ENCODE measurements at places on chromosomes 1 and 21.

- DNase-seq, result no peak
Measured at GRCh38 chr1:220966881-220967611, 87.8 kb downstream of the HLX start.

DNA sequence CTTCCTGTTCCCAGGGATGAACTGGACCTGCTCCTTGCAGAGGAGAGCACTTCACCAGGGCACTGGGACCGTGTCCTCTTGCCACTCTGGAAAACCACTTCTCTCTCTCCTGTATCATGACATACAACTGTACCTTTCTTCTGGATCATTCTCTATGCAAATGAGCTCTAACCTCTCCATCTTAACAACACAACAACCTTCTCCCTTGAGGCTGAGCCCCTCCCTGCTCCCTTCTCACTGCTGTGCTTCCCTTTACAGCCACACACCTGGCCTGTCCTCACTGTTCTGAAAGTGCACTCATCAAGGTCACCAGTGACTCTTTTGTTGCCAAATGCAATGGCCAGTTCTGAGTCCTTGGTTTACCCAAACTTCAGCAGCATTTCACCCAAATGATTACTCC is 54.5 kb upstream of the MRPS6 start:
- no peak for DNase-seq

GRCh38 chr1:116376729-116377086 is 3.7 kb downstream of the ATP1A1 start:
- no peak for DNase-seq

GRCh38 chr1:41006942-41007865 is 14.3 kb downstream of the SLFNL1 start:
- DNase-seq, result no peak

DNA sequence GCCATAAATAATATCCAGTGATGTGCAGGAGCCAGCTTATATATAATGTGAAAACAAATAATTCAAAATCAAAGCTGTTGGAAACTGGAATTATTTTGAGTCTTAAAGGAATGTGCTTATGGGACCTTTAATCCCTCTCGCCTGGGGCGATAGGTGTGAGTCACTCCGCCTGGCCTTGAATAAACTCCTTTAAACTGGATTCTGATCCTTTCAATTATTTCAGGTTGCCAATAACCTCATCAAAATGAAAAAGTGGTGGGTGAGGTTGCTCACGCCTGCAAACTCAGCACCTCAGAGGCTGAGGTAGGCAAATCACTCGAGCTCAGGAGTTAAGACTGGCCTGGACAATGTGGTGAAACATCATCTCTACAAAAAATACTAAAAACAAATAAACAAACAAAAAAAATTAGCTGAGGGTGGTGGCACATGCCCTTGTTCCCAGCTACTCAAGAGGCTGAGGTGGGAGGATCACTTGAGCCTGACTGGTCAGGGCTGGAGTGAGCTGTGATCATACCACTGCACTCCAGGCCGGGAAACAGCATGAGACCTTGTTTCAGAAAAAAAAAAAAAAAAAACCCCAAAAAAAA is 11.4 kb upstream of the SLC2A5 start:
- DNase-seq, result no peak

DNA sequence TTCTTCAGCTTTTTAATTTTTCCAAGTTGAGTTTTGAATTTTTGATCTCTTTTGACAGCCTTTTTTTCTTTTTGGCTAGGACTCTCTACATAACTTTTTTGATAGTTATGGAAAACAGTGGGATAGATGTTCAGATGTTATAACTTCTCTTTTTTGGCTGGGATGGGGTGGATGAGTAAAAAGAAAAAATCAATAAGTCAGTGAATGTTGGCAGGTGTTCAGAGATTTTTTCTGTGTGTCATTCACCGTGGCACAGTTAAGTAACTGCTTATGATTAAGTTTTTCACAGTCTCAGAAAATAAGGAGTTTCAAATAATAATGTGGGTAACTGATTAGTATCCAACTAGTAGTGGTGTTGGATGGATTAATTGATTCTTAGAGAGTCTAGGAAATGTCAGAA is 24.0 kb downstream of the HS2ST1 start:
- DNase-seq, result no peak

GRCh38 chr1:236854605-236854983 is 59.5 kb downstream of the MTR start:
- no peak for DNase-seq

DNA sequence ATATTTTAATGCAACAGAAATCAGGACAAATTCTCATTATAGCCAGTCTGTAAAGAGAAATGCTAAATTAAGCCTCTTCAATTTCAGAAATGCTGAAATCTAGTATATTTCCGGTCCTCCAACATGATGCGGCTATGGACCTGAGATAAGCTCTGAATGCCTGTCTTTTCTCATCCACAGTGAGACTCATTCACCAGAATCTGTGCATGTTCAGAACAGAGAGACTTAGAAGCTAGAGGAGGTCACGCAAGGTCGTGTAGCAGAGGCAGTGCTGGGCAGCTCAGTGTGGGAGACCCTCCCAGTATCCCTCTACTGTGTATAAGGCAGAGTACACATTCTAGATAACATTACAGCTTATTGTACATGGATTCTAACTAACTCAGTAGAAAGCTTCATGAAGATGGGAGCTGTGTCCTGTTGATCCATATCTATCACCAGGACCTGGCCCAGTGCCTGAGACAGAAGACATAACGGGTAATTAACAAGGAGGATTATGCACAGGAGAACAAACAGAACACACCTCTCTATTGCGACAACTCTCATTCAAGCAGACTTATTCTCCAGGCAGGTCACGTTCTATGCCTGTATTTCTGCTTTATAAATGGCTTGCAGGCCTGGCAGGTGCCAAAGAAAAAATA is 97.0 kb upstream of the COA6 start:
- no peak for DNase-seq

- DNase-seq, result no peak
Measured at GRCh38 chr1:188128761-188129160, 1300.0 kb downstream of the PLA2G4A start.

DNA sequence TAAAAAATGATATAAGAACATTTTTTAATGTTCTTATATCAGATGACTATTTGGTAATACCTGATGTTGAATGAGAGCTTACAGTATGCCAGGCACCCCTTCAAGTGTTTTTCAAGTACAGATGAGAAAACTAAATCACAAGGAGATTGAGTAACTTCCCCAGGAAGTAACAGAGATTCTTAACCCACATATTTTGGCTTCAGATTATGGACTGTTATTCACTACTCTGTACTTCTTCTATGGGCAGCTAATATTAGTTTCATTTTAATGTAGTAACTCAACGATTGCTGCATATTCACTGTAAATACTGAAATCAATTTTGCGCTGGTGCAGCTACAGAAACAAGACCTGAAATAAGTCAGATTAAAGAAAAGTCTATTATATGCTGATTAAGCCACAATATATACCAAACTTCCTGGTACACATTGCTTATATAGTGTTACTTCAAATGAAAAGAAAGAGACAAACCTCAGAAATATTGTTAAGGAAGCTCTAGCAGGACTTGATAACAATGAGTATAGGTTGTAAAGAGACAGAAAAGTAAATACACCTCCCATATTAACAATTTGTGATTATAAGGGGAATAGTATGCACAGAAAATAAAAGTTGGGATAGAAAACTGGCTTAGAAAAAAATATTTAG is 19.7 kb downstream of the DPYD start:
- DNase-seq, result no peak

- DNase-seq, result no peak
Measured at GRCh38 chr1:162562470-162562828, 927 bp downstream of the UAP1 start.

DNA sequence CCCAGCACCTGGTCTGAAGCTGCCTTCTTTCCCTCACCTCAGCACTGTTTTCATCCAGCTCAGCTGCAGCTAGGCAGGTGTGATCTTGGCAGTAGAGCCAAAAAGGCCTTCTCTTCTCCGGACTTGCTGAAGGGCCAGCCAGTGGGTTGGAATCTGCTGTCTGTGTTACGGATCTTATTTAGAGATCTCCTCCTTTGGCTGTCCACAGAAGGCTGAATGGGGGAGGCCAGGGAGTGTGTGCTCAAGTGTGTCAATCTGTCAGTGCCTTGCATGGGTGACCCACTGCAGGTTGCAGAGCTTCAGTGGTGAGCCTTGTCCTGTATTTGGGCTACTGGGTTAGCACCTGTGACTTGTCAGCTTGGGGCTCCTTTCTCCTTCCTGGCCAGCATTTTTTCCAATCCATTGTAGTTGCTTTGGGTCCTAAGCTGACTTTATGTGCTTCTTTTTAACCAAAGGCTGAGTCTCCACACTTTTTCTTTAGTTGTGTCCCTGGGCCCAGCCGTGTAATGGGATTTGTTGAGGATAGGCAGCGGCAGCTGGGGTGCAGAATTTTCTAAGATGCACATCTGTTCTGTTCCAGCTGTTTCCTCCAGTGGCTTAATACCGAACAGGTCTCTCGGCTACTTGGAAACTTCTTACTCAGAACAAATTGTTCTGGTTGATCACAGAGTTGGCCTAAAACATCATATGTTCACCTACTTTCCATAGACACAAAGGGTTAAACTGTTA is 126.8 kb downstream of the PEX14 start:
- DNase-seq, result no peak

GRCh38 chr1:159005161-159005560 is 4.5 kb upstream of the IFI16 start:
- no peak for DNase-seq

DNA sequence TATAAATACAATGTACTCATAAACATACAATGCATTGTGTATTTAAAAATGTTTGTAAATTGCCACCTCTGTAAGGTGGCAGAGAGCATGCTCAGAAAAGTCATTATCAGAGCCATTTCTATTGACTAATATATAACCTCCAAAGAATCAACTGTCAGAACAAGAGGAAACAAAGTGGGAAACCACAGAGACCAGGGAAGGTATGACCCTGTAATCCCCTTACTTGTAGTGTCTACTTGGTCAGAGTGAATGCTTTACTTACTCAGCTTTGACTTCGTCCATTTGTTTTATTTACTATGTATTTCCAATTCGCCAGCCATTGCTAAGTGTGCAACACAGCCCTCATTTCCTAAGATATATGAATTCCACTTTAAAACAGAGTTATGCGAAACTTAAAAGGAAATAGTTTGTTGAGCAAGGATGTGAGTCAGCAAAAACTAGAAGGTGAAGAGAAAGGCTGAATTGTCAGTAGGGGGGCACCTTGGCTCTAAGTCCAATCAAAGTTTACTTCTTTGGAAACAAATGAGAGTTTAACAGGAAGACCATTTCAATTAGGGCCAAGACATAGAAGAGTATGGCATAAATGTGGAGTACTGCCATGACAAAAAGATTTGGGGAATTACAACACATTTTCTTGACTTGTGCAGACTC is 671.7 kb upstream of the PTBP2 start:
- no peak for DNase-seq

DNA sequence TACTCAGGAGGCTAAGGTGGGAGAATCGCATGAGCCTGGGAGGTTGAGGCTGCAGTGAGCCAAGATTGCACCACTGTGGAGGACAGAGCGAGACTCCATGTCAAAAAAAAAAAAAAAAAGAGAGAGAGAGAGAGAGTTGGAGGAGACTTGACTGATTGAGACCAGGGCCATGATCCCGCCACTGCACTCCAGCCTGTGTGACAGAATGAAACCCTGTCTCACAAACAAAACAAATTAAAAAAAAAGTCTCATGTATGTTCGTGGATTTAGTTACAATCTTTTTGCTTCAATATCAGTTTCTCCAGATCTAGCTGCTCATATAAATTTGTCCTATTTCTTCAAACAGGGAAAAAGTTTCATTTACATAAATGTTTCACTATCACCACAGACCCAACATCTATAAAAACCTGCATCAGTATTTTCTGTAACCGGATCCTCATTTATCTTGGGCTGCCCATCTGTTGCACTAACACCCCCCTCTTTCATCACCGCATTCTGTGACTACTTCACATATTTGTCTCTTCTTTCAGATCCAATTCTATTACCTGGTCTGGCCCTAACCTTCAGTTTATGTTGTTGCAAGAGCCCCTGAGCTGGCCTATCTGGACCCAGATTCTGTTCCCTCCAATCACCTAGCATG is 127.0 kb downstream of the GREM2 start:
- DNase-seq, result no peak

GRCh38 chr1:16226490-16227179 is 10.3 kb downstream of the CPLANE2 start:
- DNase-seq, result no peak

GRCh38 chr1:160115545-160116282 is at the start of gene ATP1A2:
Gene ATP1A2 (plus strand): TSS chr1:160115759. CDS start chr1:160115862, 103 bp downstream.
- no peak for DNase-seq

- no peak for DNase-seq
Measured at GRCh38 chr1:46458846-46459245, 30.8 kb upstream of the DMBX1 start.

DNA sequence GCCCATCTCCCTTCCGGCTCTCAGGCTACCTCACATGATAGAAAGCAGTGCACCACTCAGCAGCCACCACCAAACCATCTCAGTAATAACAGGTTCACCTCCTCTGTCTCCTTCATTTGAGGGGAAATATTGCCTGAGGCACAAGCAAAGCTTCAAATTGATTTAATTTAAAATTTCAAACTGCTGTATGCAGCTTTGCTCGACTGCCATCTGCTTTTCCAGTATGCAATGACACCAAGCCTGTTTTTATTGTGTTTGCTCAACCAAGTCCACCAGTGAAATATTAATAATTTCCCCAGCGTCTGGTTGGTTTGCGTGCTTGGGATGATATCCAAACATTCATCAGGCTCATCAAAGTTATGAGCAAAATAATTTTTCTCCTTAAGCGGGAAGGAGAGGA is 552.4 kb upstream of the DAB1 start:
- no peak for DNase-seq

DNA sequence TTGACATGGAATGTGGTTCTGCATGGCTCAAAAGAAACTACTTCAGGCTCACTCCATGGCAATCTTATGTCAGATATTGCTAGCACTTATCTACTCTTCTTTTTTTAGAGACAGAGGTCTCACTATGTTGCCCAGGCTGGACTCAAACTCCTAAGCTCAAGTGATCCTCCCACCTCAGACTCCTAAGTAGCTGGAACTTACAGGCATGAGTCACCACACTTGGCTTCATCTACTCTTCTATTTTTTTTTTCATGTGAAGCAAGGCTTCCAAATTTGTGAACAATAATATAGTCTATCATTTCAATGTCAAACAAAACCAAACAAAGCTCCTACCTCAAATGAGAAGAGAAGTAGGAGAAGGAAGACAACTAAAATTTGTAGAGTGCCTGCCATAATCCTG is 7.5 kb upstream of the PSEN2 start:
- no peak for DNase-seq

- no peak for DNase-seq
Measured at GRCh38 chr1:244224487-244225430, 173.7 kb downstream of the ZBTB18 start.

- no peak for DNase-seq
Measured at GRCh38 chr1:99603699-99604560, 42.0 kb upstream of the PALMD start.

DNA sequence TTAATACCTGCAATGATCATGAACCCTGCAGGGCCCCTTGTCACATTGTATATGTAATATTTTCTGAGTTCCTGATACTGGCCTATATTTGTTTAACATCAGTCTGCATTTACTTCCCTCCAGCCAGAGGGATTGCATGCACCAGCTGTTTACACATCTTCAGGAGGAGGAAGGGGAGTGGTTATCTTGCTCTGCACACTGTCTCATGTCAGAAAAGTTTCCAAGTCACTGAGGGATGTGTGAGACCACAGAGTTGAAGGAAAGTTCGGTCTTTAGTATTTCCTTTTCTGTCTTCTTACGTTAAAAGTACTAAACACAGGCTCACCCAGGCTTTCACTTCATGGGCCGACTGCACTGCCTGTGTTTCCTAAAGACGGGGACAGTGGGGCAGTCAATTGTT is 574.1 kb downstream of the LMO4 start:
- no peak for DNase-seq

- DNase-seq, result no peak
Measured at GRCh38 chr1:47812904-47813514, 184.2 kb downstream of the TRABD2B start.

- DNase-seq, result no peak
Measured at GRCh38 chr1:53755874-53756273, 16.9 kb upstream of the GLIS1 start.

All from activated CD4-positive, alpha-beta T cell treated with anti-CD3 and anti-CD28 coated beads, Interleukin-2, amount 50 U/mL, for 48 hours (primary cell).